ENCODE measurements at places on chromosomes 11 and 22. TPM values are rescaled to one million over a fixed set of nuclear protein-coding genes. Genes with fewer than 3 reads are reported as not detected.

- DNase-seq: no peak
These were observed 17.6 kb downstream of the ALKBH8 start for GRCh38 chr11:107547961-107548360.

- no peak for DNase-seq
These were observed 16.0 kb downstream of the USP47 start for GRCh38 chr11:11857769-11858168.

DNA sequence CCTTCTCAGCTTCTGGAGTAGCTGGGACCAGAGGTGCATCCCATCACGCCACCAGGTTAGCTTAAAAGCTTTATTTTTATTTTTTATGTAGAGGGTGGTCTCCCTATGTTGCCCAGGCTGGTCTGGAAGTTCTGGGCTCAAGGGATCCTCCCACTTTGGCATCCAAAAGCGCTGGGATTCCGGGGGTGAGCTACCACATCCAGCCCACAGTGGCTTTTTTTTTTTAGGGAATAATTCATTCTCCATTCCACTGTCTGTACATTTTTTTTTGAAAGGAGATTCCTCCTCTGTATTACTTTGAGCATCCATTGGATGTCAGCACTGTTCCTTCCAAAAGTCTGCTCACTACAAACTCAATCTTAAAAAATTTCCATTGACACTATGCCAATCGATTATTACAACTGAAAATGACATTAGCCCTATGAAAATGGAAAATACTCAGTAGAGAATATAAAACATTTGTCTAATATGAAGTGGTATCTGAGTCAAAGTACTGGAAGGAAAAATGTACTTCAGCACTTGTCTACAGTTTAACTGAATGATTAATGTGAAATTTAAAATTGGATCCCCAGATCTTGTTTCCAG is 1.3 kb upstream of the LPXN start:
- DNase-seq: peak; percentile 62

DNA sequence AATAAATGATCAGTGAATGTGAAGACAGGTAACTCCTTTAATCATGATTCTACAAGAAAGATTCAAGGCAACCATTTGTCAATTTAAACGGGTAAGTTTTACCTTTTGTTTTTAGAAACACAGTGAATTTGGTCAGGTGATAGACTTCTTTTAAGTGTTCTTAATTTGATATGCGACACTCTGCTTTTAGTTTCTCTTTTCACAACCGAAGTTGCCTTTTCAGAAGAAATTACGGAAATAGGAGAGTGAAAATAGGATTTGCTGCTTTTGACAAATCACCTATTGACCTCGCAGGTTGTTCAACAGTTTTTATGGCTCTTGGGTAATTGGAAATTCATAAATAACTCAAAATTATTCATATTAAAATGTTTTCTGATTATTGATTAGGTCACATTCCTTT is 142.1 kb downstream of the CNTN5 start:
- DNase-seq: no peak

GRCh38 chr11:44734843-44735381 is 8.2 kb downstream of the TSPAN18 start:
- DNase-seq: no peak

- DNase-seq: no peak
These were observed 3.7 kb upstream of the RIN1 start for GRCh38 chr11:66339686-66340483.

- DNase-seq: no peak
These were observed 37.0 kb downstream of the ARHGAP1 start for GRCh38 chr11:46663277-46663940.

The BBOX1 gene
- polyA plus RNA-seq: not detected

The PATE2 gene
- not detected for polyA plus RNA-seq

The EIF4ENIF1 gene
- polyA plus RNA-seq: 25.7 TPM

The GP1BB gene
- polyA plus RNA-seq: 0.20 TPM

The NECTIN1 gene
- polyA plus RNA-seq: 9.2 TPM

The ATF4 gene
- polyA plus RNA-seq: 412 TPM

The PRRG4 gene
- 0.27 TPM for polyA plus RNA-seq

The PVALB gene
- not detected for polyA plus RNA-seq

The CASP4 gene
- 217 TPM for polyA plus RNA-seq

The SLC22A8 gene
- polyA plus RNA-seq: not detected
